Left lobe of liver (tissue), 2 donors: ENCODE measurements at places on chromosomes 7 and 10. TPM values are rescaled to one million over a fixed set of nuclear protein-coding genes. Genes with fewer than 3 reads are reported as not detected.

Gene HABP2
- total RNA-seq = 289 TPM

Gene SYNPO2L
- not detected for total RNA-seq

Gene HKDC1
- total RNA-seq = 0.65 TPM

GRCh38 chr7:24175603-24176002 lies 108.4 kb upstream of the NPY start:
- DNase-seq = no peak

GRCh38 chr10:114167985-114168384 lies 6.0 kb downstream of the CCDC186 start:
- DNase-seq = no peak

GRCh38 chr10:33337326-33337957 lies 3.0 kb upstream of the NRP1 start:
- DNase-seq = peak; percentile 45
